ENCODE measurements at places on chromosomes 13 and 19. TPM values are rescaled to one million over a fixed set of nuclear protein-coding genes. Genes with fewer than 3 reads are reported as not detected.

Gene RFPL4A
- total RNA-seq: not detected

Gene ZNF844
- total RNA-seq: 1.7 TPM

Gene SIGLEC9
- total RNA-seq: 0.60 TPM

DNA sequence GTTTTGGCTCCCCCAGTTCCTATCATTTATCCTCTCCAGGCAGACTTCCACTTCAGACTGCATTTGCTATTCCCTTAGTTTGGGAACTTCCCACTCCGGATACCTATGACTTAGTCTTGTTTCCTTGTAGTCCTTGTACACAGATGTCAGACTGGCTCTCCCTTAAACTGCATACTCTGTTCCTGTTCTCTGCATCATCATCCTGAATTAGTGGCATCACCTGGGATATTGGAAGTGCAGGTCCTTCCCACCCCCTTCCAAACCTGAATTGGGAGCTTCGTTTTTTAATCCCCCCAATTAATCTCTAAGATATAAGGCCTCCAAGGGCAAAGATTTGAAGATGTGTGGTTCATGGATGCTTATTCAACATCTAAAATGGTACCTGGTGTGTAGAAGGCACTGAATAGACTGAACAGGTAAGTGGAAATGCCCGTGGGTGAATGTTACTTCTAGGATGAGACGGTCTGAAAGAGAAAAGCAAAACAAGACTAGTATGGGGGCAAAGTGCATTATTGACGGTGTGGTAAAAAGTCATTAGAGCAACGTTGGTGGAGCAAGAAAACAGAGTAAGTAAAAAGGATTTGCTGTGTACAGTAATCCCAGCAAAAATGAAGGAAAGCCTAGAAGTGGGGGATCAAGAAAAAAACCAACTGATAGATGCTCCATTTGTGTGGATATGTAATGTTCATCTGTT lies 9.6 kb downstream of the MIR17HG start:
- DNase-seq: no peak

DNA sequence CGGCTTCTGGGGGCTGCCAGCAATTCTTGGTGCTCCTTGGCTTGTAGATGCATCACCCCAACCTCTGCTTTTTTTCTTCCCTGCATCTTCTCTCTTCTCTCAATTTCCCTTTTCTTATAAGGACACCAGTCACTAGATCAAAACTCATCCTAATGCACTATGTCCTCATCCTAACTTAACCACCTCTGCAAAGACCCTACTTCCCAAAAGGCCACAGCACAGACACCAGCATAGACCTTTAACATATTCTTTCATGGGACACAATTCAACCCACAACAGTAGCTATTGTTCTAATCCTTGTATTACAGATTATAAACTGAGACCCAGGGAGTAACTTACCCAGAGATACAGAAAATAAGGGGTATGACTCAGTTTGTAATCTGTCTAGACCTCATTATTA lies 47.0 kb downstream of the RUBCNL start:
- no peak for DNase-seq

Gene CYP2S1
- 0.95 TPM for total RNA-seq

DNA sequence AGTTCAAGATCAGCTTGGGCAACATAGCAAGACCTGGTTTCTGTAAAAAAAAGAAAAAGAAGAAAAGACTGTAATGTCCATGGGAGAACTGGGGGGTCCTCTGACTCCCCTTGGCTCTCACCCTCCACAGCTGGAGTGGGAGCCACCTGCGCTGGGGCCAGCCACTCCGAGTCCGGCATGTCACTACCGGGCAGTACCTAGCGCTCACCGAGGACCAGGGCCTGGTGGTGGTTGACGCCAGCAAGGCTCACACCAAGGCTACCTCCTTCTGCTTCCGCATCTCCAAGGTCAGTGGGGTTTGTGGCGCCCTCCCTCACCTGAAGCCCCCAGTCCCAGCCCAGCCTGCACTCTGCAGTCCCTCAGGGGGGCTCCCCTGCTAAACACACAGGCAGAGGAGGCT lies 14.7 kb downstream of the RYR1 start:
- no peak for DNase-seq

- no peak for DNase-seq
Measured at GRCh38 chr19:40304306-40304705, 19.2 kb upstream of the AKT2 start.

Gene RFX1
- total RNA-seq: 15.9 TPM

DNA sequence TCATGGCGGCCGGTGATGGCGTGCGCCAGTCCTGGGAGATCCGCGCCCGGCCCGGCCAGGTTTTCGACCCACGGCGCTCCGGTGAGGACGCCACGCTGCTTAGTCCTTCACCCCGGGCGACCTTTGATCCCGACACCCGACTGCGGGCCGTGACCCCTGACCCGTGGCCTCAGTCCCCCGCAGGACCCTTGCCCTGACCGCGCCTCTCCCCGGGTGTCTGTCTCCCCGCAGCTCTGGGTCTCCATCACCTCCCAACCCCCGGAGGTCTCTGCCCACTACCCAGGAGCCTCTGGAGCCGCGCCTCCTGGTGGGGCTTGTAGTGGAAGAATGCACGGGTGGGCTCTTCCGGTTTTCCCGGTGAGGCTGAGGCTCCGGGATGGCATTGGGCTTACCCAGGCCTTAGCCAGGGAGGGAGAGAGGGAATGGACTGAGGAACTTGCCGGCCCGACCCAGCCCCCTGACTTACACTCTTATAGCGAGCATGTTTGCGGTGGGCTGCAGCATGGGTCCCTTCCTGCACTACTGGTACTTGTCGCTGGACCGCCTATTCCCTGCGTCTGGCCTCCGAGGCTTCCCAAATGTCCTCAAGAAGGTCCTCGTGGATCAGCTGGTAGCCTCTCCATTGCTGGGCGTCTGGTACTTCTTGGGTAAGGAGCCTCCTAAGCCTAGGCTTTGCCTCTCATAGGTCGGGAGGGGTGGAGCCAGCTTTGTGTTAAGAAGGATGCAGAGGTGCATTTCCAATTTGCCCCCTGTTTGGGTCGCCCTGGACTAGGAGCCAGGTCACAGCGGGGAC lies 566 bp downstream of the MPV17L2 start:
- no peak for DNase-seq

DNA sequence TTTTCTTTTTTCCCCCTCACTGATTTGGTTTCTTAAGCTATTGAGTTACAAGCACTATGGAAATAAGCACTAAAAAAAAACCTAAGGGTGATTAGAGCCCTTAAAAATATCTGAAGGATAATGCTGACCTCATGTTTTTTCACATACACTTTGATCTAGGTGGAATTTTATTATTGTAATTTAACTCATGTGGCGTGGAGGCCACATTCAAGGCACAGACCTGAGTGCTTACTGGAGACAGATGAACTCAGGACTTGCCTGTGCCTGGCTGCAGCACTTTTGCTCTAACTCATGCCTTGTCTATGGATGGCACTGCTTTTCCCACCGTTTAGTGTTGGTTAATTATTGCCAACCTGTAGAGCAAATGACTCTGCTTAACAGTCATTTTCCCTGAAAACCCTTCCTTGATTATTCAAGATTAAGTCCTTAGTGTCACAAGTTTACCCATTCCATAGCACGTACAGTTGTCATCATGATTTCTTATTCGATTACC lies 541.4 kb downstream of the GPC6 start:
- DNase-seq: no peak

Data from activated CD8-positive, alpha-beta T cell treated with anti-CD3 and anti-CD28 coated beads, Interleukin-2, amount 10 ng/mL, durations not matched to agents 7 days and 5 days (primary cell).